Epithelial cell of umbilical artery (primary cell): ENCODE measurements at places on chromosomes 7 and 10. TPM values are rescaled to one million over a fixed set of nuclear protein-coding genes. Genes with fewer than 3 reads are reported as not detected.

Gene LMTK2
- total RNA-seq: 9.0 and 9.4 TPM in 2 replicates

Gene TACR2
- total RNA-seq: under 0.01 TPM in 1 of 2 replicates, not detected in the other

Gene IKZF1
- not detected in 2 replicates for total RNA-seq

Gene CHST12
- total RNA-seq: 1.3 and 10.3 TPM in 2 replicates

Gene ZNF138
- total RNA-seq: 3.2 and 4.6 TPM in 2 replicates

Gene HOXA5
- 4.2 and 9.6 TPM in 2 replicates for total RNA-seq

Gene BMPR1A
- total RNA-seq: 0.46 and 0.65 TPM in 2 replicates

Gene ATOH7
- 0.15 TPM in 1 of 2 replicates, not detected in the other for total RNA-seq

Gene GRID2IP
- not detected in 2 replicates for total RNA-seq

Gene TFR2
- total RNA-seq: 0.46 TPM in 1 of 2 replicates, not detected in the other

Gene HYAL4
- not detected in 2 replicates for total RNA-seq

Gene SUV39H2
- 17.2 and 30.2 TPM in 2 replicates for total RNA-seq

Gene KLF14
- 0.15 TPM in 1 of 2 replicates, not detected in the other for total RNA-seq

Gene SGCE
- total RNA-seq: 55.5 and 63.5 TPM in 2 replicates

Gene VIPR2
- total RNA-seq: not detected in 2 replicates

Gene FKBP9
- 109 and 145 TPM in 2 replicates for total RNA-seq

Gene GPR26
- total RNA-seq: not detected in 2 replicates
